ENCODE measurements at places on chromosomes 13 and 19.

DNA sequence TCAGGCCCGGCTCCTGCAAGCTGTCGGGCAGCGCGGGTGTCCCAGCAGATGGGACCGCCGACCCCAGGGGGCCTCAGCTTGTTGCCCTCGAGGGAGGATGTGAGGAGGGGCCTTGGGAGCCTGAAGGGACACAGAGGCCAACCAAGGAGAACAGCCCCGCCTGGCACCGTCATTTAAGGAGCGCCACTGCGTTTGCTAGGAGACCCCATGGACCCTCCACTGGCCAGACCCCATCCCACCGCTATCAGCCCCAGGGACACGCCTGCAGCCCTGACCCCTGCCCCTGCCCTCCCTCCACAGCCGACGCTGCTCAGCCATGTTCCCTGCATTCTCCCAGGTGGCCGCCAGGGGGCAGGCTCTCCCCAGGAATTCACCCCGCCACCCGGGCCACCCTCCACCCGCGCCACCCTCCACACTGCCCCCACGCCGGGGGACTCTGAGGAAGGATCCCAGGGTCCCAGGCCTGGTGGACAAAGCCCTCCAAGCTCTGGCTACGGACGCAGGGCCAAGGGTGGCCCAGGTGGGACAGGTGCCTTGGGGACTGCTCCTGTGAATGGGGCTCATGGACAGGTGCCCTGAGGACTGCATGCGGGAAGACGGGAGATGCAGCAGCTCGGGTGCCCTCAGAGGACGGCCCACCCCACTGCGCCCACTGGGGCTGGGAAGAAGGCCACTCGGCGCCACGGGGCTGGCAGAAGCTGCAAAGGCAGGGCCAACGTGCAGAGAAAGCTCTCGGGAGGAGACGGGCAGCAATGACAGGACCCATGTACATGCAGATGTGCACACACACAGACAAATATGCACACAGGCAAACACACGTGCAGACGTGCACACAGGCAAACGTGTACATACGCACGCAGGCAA lies 34.4 kb downstream of the PIP5K1C start:
- no peak for DNase-seq

DNA sequence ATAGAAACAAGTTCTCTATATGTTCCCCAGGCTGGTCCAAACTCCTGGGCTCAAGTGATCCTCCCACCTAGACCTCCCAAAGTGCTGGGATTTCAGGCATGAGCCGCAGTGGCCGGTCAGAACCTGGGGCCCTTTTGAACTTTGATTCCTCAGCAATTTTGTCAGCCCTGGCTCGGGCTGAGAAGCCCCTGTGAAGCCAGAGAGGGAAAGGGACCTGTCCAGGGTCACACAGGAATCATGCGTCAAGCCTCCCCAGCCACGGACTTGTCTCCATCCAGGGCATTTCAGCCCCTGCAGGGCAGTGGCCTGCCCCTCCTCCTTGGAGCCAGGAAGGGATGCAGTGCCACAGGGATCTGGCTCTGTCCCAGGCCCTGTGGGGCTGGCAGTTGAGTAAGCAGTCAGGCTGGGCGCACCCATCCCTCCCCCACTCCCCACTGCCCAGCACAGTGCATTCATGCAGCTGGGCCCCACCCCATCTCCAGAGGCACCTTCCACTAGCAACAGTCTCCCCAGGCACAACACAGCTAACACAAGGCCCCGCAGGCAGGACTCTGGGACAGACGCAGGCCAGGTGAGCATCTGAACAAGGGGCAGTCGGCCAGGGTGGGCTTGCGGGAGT lies at the start of gene CAPS:
Gene CAPS (plus strand): TSS at position 516 of the 619 bp plus-strand sequence. CDS start 153 bp downstream, outside the sequence.
- no peak for DNase-seq

DNA sequence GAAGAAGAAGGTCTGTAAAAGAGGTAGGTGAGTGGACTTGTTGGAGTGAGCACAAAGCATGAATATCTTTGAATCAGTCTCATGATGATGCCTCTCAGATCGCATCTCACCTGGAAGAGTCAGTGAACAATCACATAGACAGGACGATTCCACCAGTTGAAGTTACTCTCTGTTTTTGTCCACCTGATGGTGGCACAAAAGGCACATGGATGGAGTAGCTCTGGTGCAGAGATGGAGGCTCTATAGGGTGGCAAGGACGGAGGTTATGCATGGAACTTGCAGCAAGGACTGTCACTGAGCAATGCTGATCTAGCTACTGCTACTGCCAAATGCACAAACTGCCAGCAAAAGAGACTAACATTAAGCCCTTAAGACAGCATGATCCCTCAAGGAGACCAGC lies 10.3 kb upstream of the MYCBP2 start:
- DNase-seq: no peak

- DNase-seq: no peak
Observed at GRCh38 chr13:35524171-35524570, 47.7 kb upstream of the MAB21L1 start.

- DNase-seq: no peak
Observed at GRCh38 chr19:35363001-35363590, 4.8 kb downstream of the FFAR3 start.

GRCh38 chr19:771332-771785 lies 20.4 kb downstream of the MISP start:
- peak; percentile 71 for DNase-seq

DNA sequence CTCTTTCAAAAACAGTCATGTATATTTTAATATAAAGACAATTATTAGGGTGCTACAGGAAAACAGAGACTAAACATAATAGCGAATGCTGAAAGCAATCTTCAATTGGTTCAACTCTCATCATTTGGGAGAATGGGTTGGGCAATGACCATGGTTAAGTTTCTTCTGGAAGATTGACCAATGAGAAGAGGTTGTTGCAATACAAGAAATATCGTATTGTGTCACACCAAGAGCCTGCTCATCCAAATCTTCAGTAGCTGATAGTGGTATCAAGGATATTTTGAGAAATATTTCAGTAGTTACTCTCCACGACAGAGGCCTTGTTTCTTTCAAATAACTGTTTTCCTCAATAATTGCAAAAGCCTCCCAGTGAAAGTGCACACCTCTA lies 83.0 kb upstream of the FNDC3A start:
- no peak for DNase-seq

DNA sequence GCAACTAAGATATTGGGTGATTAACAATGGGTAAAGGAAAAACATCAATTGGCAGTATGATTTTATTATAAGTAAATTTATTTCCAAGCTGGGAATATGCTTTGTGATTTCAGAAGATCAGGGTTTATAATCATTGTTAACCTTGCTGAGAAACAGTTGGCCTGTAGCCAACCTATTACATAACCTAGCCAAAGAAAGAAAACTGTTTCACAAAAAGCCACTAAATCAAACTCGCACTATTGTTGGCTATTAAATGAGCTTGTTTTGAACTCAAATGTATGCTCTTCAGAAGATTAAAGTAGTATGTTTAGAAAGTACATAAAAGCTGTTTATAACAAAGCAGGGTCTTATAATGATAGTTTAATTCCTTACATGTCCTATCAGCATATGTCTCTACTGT lies 151.7 kb downstream of the LHFPL6 start:
- DNase-seq: no peak

DNA sequence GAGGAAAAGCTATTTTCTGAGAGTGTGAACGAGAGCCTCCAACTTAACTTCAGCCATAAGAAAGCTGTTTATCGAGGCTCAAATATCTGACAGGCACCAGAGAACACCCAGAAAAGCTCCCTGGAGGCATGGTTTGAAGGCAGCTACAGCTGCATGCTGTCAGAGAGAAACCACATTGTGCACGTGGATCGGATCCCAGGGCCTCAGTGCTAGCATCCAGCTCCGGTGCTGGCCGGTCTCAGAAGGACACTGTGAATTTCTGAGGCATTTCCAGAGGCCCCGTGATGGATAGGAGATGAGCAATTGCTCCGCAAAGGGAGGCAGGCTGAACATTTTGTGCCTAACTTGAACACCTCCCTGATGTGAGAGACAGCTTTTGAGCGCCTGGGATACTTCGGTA lies 315.7 kb downstream of the FGF9 start:
- DNase-seq: no peak

- DNase-seq: no peak
Observed at GRCh38 chr13:30816736-30817135, 81.4 kb downstream of the ALOX5AP start.

- DNase-seq: no peak
Observed at GRCh38 chr19:4702764-4703163, 20.9 kb downstream of the DPP9 start.

- DNase-seq: no peak
Observed at GRCh38 chr19:11356676-11357550, 1.7 kb downstream of the PLPPR2 start.

- DNase-seq: peak; percentile 32
Observed at GRCh38 chr19:30222428-30222873, 149.7 kb upstream of the ZNF536 start.

DNA sequence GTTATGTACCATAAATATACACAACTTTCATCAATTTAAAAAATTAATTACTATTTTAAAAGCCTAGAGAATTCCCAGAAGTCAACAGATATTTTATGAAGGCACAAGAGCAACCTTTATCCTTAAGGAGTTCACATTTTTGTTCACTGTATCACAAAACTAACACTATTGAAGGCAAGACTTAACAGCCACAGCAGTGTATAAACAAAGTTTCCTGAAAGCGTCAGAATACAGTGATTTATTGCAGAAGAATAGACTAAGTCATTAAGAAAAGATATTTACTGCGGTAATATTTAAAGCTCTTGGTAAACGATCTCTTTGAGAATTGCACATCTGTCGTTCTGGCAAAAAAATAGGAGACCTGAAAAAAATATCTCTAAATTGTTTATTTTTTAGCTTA lies 419.3 kb upstream of the NBEA start:
- DNase-seq: no peak

- no peak for DNase-seq
Observed at GRCh38 chr13:93624311-93624777, 397.7 kb downstream of the GPC6 start.

DNA sequence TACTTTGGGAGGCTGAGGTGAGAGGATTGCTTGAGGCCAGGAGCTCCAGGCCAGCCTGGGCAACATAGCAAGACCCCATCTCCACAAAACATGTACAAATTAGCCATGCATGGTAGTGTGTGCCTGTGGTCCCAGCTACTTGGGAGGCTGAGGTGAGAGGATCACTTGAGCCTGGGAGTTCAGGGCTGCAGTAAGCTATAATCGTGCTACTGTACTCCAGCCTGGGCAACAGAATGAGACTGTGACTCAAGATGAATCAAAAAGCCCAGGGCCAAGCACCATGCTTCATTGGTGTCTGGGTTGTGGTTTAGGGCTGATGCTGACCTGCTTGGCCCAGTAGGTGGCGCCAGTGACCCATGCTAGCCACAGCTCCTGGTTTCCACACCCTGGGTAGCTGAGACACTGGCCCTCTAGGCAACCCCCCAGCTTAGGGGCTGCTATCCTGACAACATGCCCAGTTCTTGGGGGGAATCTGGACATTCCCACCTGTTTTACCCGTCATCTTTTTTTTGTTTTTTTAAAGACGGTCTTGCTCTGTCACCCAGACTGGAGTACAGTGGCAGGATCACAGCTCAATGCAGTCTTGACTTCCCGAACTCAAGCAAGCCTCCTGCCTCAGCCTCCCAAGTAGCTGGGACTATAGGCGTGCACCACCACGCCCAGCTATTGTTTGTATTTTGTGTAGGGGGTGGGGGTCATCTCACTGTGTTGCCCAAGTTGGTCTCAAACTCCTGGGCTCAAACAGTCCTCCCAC lies 5.5 kb downstream of the CCDC124 start:
- peak; percentile 74 for DNase-seq

DNA sequence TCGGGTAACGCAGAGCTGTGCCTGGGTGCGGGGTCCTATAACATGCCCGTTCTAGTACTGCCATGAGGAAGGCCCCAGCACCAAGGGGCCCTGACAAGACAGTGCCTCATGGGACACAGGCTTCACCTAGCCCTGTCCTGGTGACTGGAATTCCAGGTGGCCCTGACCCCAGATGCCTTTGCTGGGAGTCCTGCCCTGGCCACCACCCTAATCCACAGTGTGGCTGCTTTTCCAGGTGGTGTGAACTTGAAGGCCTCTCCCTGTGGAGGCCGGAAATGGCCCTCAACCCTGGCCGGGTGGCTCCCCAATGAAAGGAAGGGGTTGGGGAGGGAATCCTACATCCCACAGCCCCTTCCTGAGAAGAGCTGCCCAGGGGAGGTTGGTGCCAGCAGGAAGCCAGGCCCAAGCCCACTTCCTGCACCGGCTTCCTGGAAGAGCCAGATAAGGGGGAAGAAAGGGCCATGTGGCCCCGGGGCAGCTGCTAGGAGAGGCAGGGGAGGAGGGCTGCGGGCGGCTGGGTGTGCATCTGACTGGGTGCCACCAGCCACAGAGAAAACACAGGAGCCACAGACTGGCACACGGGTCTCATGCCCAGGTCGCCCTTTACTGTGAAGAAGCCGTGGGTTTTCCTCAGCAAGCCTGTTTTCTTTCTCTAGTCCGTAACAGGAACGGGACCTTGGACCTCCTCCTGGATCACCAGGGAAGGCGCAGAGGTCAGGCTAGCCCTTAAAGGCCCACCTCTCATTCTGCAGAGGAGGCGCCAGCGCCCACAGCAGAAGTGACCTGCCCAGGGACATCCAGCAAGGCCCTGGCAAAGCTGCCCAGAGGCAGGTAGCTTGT lies 4.7 kb downstream of the LSM4 start:
- no peak for DNase-seq

GRCh38 chr13:37473035-37473434 lies 125.5 kb downstream of the POSTN start:
- peak; percentile 42 for DNase-seq

- DNase-seq: peak; percentile 45
Observed at GRCh38 chr19:55083004-55083850, 7.6 kb downstream of the EPS8L1 start.

- DNase-seq: no peak
Observed at GRCh38 chr19:45599286-45599685, 2.7 kb downstream of the GPR4 start.

GRCh38 chr13:112881656-112882554 lies 87.1 kb upstream of the MCF2L start:
- no peak for DNase-seq

GRCh38 chr19:5080030-5080654 lies 111.2 kb downstream of the KDM4B start:
- no peak for DNase-seq

DNA sequence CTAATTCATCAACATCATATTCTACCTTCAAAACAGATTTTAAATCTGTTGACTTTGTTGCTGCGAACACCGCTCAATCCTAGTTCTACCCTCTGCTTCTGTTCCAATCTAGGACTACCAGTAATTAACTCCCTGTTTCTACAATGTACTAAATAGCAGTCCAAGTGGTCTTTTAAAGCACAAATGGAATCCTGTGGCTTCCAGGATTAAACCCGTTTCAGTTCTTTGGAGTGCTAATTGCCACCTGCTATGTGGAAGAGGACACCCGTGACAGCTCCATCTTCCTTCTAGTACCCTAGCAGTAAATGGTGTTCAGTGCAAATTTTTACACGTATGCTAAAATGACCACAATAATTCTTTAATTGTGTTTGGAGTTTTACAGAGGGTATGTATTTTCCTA lies 232.1 kb downstream of the TDRD3 start:
- DNase-seq: no peak

- DNase-seq: no peak
Observed at GRCh38 chr19:7267792-7268704, 26.2 kb downstream of the INSR start.

- no peak for DNase-seq
Observed at GRCh38 chr13:30715837-30716236, 19.5 kb upstream of the ALOX5AP start.

All from mesendoderm (in vitro differentiated cells).